GM23338 (cell line): ENCODE measurements at places on chromosomes 12 and 14. TPM values are rescaled to one million over a fixed set of nuclear protein-coding genes. Genes with fewer than 3 reads are reported as not detected.

DNA sequence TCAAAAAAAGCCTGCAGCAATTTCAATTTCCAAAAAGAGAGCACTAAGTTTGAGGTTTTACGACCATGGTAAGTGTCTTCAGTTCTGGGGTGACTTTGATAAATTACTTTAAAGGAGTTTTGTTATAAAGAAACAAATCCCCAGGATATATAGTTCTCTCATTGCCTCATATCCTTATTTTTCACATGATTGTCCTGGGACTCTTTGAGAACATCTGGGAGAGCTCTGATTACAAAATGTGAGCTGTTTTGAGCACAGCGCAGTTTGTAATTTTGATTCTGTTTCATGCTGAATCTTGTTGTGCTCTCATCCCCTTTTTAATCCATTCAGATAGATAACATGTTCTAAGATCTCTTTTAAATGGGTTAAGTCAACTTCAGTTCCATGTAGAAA, 67.7 kb upstream of the DCN start:
- H3K27me3 ChIP-seq, result no peaks in the 10 kb centered on the region
- no peak overlapping the region for H3K4me3 ChIP-seq
- no peak overlapping the region for H3K27ac ChIP-seq
- no peaks in the 10 kb centered on the region for H3K36me3 ChIP-seq
- H3K4me1 ChIP-seq, result no peaks in the 10 kb centered on the region

GRCh38 chr14:102717276-102717675, 60.0 kb upstream of the TRAF3 start:
- H3K4me3 ChIP-seq, result no peak overlapping the region
- no peak for DNase-seq
- peaks cover 2% of the 10 kb centered on the region for H3K4me1 ChIP-seq
- H3K27ac ChIP-seq, result 0 out of 2 replicates have a peak overlapping the region, but pooled peaks have one; percentile 46
- 0 out of 2 replicates have a peak, but pooled peaks cover 24% of the 10 kb centered on the region for H3K36me3 ChIP-seq
- no peaks in the 10 kb centered on the region for H3K27me3 ChIP-seq

GRCh38 chr12:34393821-34394150, 371.5 kb downstream of the ALG10 start:
- no peak for DNase-seq
- no peak overlapping the region for H3K27ac ChIP-seq
- H3K4me1 ChIP-seq, result no peaks in the 10 kb centered on the region

DNA sequence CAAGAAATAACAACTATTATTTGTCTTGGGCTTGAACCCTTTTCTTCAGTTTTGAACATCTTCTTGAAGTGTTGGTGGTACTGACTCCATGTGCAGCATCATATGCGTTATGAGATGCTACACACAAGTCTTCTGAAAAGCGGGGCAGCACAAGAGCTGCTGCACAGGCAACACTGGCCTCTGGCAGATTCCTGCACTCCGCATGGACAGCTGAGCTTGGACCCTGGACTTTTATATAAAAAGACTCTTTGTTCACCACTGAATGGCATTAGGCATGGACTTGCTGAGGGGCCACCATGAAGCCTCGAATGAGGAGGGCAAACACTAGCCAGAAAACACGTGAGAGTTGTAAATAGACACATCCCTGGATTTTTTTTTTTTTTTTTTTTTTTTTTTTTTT, 210.8 kb upstream of the NPAS3 start:
- H3K27me3 ChIP-seq, result no peaks in the 10 kb centered on the region
- no peak for DNase-seq
- H3K27ac ChIP-seq, result no peak overlapping the region
- H3K4me3 ChIP-seq, result no peak overlapping the region

- H3K4me3 ChIP-seq, result no peak overlapping the region
- no peaks in the 10 kb centered on the region for H3K27me3 ChIP-seq
- DNase-seq, result no peak
These were observed 294.1 kb upstream of the TMPO start for GRCh38 chr12:98221243-98221808.

- no peak overlapping the region for H3K27ac ChIP-seq
- DNase-seq, result no peak
- no peak overlapping the region for H3K4me3 ChIP-seq
- no peaks in the 10 kb centered on the region for H3K4me1 ChIP-seq
- no peaks in the 10 kb centered on the region for H3K36me3 ChIP-seq
These were observed 1598.4 kb upstream of the TMEM132C start for GRCh38 chr12:126668538-126668937.

- no peak for DNase-seq
- no peaks in the 10 kb centered on the region for H3K27me3 ChIP-seq
- no peak overlapping the region for H3K27ac ChIP-seq
- no peak overlapping the region for H3K4me3 ChIP-seq
These were observed 5.9 kb downstream of the SERPINA6 start for GRCh38 chr14:94317259-94317658.

DNA sequence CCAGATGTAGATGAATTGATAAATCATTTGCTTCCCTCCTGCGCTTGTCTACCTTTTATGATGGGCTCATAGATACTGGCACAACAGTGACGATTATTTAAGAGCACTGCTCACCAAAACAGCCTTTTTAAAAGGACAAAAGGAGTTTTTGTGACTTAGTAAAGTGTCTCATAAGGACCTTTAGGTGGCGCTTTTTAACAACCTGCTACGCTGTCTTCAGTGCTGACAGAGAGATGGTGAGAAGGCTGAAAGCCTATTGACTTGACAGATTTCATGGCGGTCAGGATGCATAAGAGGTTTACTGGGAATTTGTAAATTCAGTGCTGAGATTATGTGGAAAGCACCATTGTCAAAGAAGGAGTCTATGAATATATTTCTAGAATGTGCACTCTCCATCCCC, 87.6 kb downstream of the SLC15A5 start:
- peak; percentile 79 for DNase-seq
- no peak overlapping the region for H3K4me3 ChIP-seq
- no peaks in the 10 kb centered on the region for H3K36me3 ChIP-seq
- H3K27ac ChIP-seq, result no peak overlapping the region
- H3K4me1 ChIP-seq, result peaks cover 13% of the 10 kb centered on the region; the same call in 1 of the 2 replicates
- H3K27me3 ChIP-seq, result no peaks in the 10 kb centered on the region

DNA sequence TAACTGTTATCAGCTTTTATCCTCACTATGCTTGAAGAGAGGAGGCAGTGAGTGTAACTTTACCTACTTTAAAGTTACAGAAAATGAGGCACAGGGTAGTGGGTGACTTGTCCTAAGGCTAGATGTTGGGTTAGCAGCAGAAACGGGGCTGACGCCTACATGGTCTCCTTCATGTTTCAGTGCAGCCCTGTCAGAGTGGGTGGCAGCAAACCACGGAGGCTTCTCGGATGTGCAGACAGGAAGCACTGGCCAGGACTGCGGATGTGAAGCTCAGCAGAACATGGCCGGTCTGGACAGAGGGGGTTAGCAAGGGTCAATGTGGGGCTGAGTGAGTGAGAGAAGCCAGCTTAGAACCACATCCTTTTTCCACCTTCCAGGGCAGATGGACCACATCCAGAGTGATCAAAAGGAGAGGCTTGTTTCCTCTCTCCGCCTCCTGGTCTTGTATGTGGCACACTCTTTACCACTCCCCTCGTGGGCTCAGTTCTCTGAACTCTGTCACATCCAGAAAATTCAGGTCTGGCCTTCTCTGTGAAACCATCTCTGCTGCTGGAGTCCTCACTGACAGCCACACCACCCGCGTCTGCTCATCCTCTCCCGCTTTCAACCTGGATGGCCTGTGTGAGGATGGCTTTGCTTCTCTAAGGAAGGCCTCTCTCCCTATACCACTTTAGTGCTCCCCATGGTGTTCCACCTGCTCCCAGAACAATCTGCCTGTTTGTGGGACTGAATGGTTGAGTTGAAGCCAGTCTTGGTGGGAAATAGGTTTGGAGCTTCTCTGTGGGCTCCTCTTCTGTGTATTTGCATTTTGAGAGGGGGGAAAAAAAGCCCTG, 14.1 kb downstream of the SUSD6 start:
- no peak for DNase-seq
- H3K36me3 ChIP-seq, result no peaks in the 10 kb centered on the region
- H3K27me3 ChIP-seq, result no peaks in the 10 kb centered on the region

DNA sequence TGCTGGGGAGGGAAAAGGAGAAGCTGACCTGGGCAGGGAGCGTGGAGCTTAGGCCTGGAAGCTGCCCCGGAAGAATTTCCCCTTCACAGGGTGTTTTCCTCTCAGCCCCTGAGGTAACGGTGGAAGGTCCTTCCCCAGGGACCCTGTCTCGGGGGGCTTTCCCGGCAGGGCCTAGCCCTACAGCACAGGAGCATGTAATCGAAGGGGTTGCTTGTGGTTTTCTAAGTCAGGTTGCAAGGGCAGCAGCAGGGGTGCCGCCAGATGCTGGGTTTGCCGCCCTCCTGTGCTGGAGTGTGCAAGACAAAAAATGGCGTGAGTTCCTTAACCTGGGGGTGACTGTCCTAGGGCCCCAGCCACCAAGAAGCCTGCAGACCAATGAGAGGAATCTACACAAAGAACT, 1.6 kb upstream of the KRT74 start:
- H3K4me1 ChIP-seq, result no peaks in the 10 kb centered on the region
- no peak overlapping the region for H3K4me3 ChIP-seq
- H3K27ac ChIP-seq, result no peak overlapping the region
- DNase-seq, result no peak
- H3K27me3 ChIP-seq, result no peaks in the 10 kb centered on the region

- no peak overlapping the region for H3K27ac ChIP-seq
- no peaks in the 10 kb centered on the region; the same call in 1 of the 2 replicates for H3K4me1 ChIP-seq
- no peak overlapping the region for H3K4me3 ChIP-seq
- no peaks in the 10 kb centered on the region for H3K27me3 ChIP-seq
- no peak for DNase-seq
These were observed 107.0 kb downstream of the ATXN7L3B start for GRCh38 chr12:74644681-74645080.

- DNase-seq, result no peak
- no peak overlapping the region for H3K4me3 ChIP-seq
- H3K4me1 ChIP-seq, result no peaks in the 10 kb centered on the region
- H3K36me3 ChIP-seq, result no peaks in the 10 kb centered on the region
- H3K27me3 ChIP-seq, result no peaks in the 10 kb centered on the region
These were observed 17.3 kb downstream of the BAZ1A start for GRCh38 chr14:34857689-34858449.

DNA sequence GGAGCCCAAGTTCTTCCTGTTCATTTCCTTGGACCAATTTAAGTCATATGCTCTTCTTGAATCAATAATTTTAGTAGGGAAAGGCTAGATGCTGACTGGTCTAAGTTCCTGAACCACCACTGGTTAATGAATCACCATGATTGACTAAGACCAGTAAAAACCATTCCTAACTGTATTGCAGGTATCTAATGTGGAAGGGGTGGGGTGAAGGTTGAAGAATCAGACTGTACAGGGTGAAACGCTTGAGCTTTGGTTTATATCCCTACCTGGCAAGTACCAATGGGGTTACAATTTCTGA, 100.1 kb downstream of the DYRK2 start:
- no peak overlapping the region for H3K27ac ChIP-seq
- H3K36me3 ChIP-seq, result no peaks in the 10 kb centered on the region; the same call in 1 of the 2 replicates
- H3K4me3 ChIP-seq, result no peak overlapping the region
- no peak for DNase-seq
- no peaks in the 10 kb centered on the region for H3K27me3 ChIP-seq

GRCh38 chr12:132229193-132229760, 85.0 kb downstream of the NOC4L start:
- H3K4me3 ChIP-seq, result no peak overlapping the region
- no peaks in the 10 kb centered on the region for H3K27me3 ChIP-seq
- no peak for DNase-seq
- H3K4me1 ChIP-seq, result no peaks in the 10 kb centered on the region
- H3K27ac ChIP-seq, result no peak overlapping the region

DNA sequence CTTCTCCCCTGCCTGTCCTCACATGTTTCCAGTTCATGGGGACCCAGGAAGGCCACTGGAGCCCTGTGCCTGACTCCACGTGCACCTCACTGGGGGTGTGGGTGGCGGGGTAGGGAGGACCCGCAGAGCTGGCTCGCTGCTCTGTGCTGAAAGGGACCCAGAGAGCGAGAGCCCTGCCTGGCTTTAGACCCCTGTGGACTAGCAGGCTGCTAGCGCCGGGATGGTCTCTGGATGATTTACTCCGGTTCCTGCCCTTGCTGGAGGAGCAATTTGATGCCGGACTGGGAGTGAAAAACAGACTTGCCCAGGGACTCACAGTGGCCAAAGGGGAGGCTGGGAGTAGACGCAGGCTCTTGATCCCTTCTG, 49.0 kb downstream of the NTF3 start:
- peaks cover 4% of the 10 kb centered on the region; the same call in 1 of the 2 replicates for H3K27me3 ChIP-seq
- peak; percentile 55 for DNase-seq
- no peaks in the 10 kb centered on the region for H3K36me3 ChIP-seq
- H3K4me3 ChIP-seq, result peak overlapping the region; percentile 56

- H3K27me3 ChIP-seq, result no peaks in the 10 kb centered on the region
- H3K27ac ChIP-seq, result no peak overlapping the region
- H3K4me1 ChIP-seq, result no peaks in the 10 kb centered on the region
- H3K36me3 ChIP-seq, result no peaks in the 10 kb centered on the region
These were observed 86.1 kb upstream of the DYNC1H1 start for GRCh38 chr14:101878211-101878821.

DNA sequence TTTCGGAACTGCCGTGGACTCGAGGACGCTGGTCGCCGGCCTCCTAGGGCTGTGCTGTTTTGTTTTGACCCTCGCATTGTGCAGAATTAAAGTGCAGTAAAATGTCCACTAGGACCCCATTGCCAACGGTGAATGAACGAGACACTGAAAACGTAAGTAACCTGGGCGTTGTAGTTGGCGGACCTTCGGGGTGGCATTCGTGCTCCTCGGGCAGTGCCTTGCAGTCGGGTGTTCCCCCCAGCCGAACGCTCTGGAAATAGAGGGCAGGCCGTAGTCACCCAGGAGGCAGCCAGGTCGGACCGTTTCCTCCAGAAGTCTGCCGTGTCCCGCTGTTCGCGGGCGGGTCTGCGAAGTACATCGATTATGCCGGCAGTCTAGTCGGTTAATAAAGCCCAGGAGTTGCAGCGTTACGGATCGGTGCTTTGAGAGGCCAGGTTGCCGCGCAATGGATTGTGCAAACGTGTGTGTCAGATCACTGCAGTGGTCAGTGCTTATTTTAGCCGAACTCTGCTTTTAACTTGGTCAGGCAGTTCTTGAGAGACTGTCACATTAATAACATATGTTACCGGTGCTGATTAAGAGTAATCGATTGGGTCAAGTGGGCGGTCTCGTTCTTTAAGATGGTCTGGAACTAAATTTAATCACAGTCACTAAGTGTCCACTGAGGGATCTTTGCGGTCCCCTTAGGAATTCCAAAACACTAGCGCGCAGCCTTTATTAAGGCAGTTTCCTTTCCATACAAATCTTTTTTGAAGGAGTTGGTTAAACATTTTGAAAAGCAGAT, 906 bp downstream of the MARK3 start:
- H3K27ac ChIP-seq, result peak overlapping the region; percentile 93; the same call in 1 of the 2 replicates
- peaks cover 8% of the 10 kb centered on the region; the same call in 1 of the 2 replicates for H3K4me1 ChIP-seq
- H3K4me3 ChIP-seq, result peak overlapping the region; percentile 75
- peaks cover 13% of the 10 kb centered on the region for H3K27me3 ChIP-seq
- peak; percentile 42 for DNase-seq
- no peaks in the 10 kb centered on the region for H3K36me3 ChIP-seq

CPNE6 gene
- not detected in 2 replicates for total RNA-seq

RNASE11 gene
- total RNA-seq, result not detected in 2 replicates

DIABLO gene
- 71.7 and 72.0 TPM in 2 replicates for total RNA-seq

IL22 gene
- not detected in 2 replicates for total RNA-seq

GNPTAB gene
- 54.1 and 58.3 TPM in 2 replicates for total RNA-seq

ALG10B gene
- total RNA-seq, result 4.0 and 4.2 TPM in 2 replicates

MYH7 gene
- total RNA-seq, result not detected in 2 replicates

C12orf54 gene
- not detected in 2 replicates for total RNA-seq

REM2 gene
- total RNA-seq, result 0.31 and 1.2 TPM in 2 replicates
